ENCODE measurements at places on chromosomes 4 and X.

- no peak for DNase-seq
Observed at GRCh38 chr4:129364747-129365452, 268.9 kb downstream of the C4orf33 start.

DNA sequence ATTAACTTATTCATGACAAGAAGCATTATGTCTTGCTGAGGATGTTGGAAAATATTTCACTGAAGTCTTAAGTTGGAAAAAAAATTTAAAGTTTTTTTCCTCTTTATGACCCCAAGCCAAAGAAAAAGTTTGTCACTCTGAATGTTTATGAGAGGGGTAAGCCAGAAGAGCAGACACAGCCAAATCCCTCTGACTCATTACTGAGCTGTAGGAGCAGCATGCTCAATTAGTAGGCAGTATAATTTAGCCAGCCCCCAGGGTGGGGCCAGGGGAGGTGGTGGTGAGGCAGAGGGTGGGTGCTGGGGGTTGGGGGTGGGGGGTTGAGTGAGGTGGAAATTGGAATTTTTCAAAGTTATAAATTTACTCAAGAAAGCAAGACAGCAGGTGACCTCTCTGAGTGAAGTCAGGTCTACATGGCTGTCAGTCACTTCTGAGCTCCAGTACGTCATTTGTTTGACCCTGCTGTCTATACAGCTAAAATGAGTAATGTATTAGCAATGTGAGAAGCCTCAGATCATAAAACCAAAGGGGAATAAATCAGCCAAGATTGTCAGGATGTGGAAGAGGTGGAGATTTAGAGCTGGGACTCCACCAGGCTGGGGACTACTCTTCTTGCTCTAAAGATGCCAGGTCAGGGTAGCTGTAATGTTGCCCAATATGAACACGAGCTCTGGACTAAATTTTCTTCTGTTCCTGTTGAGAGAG, 98.8 kb upstream of the NDP start:
- DNase-seq, result no peak

DNA sequence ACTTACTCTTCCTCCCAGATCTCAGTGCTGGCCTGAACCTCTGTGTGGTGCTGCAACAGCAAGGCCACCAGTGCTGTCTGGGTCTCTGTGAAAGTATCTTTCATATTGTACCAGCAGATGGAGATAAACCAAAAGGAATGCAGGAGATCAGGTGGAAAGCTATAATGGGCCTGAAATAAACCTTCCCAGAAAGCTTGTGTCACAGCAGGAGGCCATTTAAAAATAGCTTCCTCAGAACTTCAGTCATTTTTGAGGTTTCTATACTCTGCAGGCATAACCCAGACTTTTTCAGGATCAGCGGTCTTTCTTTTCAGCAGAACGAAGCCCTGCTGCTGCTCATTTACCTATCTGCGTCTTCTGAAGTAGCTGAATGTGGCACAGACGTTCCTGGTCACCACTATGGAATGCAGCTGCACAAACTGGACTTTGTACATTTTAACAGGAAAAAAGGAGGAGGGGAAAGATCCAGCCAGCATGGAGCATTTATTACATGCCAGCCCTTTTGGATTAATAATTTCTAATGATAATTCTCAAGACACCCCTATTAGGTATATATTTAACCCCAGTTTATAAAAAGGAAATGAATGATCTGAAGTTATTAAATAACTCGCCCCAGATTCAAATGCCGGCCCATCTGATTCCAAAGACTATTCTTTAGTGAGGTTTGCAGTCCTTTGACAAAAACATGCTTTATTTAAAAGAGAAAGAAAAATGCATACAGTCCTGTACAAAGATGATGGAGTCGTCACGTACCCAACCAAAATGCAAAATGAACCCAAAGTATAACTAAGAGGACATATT, 119.7 kb downstream of the NFKB1 start:
- no peak for DNase-seq

GRCh38 chr4:187732524-187732923, 263.0 kb upstream of the ZFP42 start:
- DNase-seq, result no peak

DNA sequence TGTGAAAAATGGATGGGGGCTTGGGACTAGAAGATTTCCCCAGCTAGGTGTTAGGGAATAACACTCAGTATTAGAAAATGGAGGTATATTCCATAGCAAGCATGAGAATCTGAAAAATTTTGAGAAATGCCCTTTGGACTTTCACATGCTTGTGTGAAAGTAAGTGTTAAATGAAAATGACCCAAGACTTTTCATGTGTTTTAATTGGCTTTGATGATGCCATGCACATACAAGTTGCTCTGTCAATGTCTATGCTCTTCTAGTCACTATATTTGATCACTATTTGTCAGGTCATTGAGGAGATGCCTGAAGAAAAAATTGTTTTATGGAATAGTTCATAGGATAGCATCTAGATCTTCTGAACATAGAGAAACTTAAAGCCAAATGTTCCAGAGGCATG, 147.6 kb downstream of the SH2D1A start:
- no peak for DNase-seq

DNA sequence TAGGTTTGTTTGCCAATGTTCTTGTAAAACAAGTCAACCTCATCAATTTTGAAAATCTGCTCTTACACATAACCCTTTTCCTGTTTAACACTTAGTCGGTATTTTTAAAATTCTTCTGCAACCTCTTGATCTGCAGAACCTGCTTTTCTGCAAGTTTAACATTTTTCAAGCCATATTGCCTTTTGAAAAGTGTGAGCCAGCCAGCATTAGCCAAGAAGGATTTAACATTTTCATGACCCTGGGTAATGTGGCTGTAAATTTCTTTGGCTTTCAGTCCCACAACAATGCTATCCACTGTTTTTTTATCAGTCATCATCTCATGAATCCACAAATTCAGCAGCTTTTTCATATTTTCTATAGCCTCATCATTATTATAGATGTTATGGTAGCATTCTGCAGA, 956.5 kb downstream of the FAT4 start:
- no peak for DNase-seq

DNA sequence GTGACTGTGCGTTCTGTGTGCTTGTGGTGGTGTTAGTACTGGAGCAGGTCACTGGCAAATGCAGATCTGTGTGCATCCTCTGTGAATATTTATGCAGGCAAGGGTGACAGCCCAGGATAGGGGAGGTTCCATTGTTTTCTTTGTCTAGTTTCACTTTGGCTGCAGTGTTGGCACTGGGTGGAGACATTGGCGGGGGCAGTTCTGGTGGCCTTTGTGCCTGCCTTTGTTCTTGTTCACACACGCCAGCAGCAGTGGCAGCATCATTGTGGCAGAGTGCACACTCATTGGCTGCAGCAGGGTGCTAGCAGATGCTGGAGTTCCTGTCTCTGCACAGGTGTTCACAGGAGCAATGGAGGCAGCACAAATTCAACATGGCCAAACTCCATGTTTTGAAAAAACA, 495.3 kb downstream of the UBE2NL start:
- DNase-seq, result no peak

DNA sequence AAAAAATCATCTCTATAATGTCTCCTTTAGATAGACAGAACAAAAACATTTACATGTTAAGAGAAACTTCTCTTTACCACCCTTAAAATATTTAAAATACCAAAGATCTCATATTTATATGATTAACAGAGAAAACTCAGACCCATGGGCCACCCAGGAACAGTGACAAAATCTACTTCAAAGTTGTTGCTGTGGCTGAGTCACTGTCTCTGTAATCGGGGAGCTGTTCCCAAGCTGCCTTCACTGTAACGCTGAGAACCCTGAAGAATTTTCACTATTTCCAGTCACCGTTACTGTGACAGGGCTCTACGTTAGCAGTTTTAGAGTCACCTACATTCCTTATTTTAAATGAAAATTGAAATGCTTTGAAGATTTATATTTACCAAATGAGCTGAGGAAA, 9.0 kb upstream of the DAPP1 start:
- no peak for DNase-seq

DNA sequence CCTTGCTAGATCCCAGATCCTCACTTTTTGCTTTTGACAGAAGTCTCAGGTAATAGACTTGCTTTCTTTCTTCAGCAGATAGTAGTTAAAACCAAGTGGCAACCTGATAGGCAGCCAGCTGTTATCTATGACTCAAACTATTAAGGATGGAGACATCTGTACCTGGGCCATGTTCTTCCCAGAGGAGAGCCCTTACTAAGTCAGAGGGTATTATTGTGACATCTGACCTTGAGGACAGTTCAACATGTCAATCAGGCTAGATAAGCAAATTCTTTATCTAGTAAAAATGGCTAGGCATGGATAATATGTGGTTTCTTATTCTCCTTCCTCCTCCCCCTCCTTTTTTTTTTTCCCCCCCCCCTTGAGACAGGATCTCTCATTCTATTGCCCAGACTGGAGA, 39.2 kb downstream of the TRIM2 start:
- DNase-seq, result no peak

- DNase-seq, result no peak
Observed at GRCh38 chr4:3836756-3837601, 70.8 kb downstream of the ADRA2C start.

- no peak for DNase-seq
Observed at GRCh38 chr4:152972821-152973628, 36.9 kb downstream of the FHDC1 start.

- no peak for DNase-seq
Observed at GRCh38 chr4:123017636-123018395, 95.4 kb upstream of the NUDT6 start.

GRCh38 chrX:40278340-40279090, 180.8 kb upstream of the BCOR start:
- DNase-seq, result no peak

DNA sequence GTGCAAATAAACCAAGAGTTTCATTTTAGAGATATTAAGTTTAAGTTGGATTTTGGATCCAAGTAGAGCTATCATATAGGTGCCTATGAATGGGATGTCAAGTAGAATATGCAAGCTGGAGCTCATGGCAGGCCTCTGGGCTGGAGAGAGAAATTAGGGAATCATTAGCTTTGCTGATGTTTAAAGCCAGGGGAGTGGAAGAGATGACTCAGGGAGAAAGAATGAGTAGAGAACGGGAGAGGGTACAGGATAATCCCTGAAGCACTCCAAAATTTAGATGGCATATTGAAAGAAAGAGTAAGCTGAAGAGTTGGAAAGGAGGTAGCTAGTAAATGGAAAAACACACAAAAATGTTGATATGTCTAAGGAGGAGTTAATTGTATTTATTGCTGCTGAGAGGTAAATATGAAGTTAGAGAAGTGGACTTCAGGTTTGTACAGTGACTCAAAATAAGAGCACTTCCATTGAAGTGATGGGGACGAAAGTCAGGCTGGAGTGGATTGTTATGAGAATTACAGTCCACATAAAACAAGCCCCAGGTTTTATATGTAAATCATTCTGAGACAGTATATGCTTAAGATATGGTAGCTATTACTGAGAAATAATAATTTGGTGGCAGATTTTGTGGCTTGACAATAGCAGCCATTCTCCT, 72.5 kb upstream of the GRXCR1 start:
- no peak for DNase-seq

DNA sequence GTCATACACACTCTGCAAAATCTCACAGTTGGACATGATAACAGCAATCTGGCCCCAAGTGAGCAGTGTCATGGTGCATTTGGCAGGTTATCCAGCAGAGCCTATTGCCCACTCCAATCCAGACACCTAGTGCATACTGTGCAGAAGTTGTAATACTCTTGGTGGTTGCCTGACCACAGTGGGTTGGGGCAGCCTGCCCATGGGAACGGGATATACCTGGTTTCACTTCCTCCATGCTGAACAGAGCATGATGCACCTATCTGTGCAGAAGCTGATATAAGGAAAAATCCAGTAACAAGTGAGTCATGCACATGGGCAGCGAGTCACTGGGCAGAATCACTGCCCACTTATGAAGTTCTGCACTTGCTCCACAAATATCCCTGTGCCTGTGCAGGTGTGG, 105.3 kb upstream of the IGSF1 start:
- DNase-seq, result no peak

GRCh38 chr4:7971159-7971631, 31.5 kb upstream of the AFAP1 start:
- DNase-seq, result no peak

DNA sequence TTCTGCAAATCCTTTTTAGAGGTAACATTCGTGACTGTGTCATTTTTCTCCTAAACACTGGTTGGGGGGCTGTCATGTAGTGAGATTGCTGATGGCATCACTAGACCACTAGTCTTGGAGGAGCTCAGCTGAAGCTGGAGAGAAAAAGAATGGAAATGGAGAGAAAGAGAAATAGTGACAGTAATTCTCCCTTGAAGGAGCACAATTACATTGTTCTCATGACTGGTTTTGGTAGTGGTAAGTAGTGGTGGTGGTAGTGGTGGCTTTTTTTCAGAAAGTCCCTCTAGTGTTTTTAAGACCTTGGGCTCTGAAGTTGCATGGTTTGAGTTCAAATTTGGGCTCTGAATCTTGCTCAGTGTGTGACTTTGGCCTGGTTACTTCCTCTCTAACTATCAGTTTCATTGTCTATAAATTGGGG, 99.8 kb downstream of the LARP7 start:
- no peak for DNase-seq

GRCh38 chr4:183142571-183143550, 43.8 kb downstream of the WWC2 start:
- DNase-seq, result no peak

- DNase-seq, result no peak
Observed at GRCh38 chr4:60296386-60296785, 903.7 kb upstream of the ADGRL3 start.

GRCh38 chr4:159282944-159283343, 180.1 kb downstream of the RAPGEF2 start:
- no peak for DNase-seq

GRCh38 chr4:152206646-152207377, 329.1 kb downstream of the FBXW7 start:
- DNase-seq, result no peak

DNA sequence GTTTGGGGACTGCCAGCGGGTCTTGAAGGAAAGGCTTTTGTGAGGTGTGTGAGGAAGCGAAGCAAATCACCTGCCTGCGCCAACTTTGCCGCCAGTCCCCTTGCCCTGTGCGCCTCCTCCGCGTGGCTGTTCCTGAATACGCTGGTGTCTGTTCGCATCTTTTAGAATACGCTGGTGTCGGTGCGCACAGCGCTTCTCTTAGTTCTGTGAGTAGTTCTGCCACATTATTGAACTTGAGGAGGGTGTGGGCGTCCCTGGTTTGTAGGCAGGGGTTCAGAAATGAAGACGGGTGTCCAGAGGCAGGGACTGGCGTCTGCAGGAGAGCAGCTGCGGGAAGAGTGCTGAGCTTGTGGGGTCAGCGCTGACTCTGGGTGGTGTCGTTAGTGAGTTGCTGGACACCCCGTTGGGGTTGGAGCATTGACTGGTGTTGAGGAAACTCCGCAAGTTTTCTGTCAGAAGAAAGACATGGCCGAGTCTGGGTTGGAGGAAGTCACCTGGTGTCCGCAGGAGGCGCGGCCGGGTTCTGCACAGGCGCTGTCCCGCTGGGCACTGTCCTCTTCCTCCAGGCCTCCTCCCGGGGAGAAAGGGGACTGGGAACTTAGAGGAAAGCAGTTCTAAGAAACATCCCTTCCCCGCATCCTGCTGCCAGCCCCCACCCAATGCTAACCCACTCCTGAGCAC, 930 bp downstream of the ZNF718 start:
- no peak for DNase-seq

GRCh38 chr4:8904666-8905065, 33.0 kb upstream of the HMX1 start:
- DNase-seq, result no peak

- no peak for DNase-seq
Observed at GRCh38 chrX:147737690-147738089, 174.0 kb upstream of the FMR1 start.

- DNase-seq, result no peak
Observed at GRCh38 chrX:66676413-66676812, 37.5 kb upstream of the EDA2R start.
